Right atrium auricular region (tissue), 2 donors: ENCODE measurements at places on chromosomes 5 and 9.

DNA sequence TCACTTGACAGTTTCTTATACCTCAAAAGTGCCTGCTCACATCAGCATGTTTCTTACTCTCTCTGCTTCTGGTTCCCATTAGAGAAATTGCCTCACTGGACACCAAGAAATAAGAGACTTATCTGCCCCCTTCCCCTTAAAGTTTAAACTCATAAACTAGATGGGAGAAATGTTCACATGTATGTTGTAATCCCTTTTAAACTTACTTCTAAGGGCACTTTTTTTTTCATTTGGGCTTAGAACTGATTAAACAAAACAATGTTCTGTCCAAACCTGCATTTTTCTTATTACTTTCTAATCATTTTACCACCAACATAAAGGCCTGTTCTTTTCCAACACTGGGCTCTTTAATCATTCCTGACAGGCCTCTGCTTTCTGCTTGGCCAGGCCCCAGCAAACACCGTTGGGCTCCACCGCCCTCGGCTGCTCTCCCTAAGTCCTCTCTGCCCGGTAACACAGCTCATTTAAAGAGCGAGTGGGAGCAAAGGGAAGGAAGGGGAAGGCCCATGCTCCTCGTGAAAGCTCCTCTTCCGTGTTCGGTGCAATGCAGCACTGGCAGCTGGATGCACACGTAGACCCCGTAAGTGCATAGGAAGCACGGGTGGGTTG, 53.4 kb downstream of the ROR2 start:
- DNase-seq = no peak

GRCh38 chr5:127518319-127518621, 830 bp downstream of the PRRC1 start:
- DNase-seq = no peak

DNA sequence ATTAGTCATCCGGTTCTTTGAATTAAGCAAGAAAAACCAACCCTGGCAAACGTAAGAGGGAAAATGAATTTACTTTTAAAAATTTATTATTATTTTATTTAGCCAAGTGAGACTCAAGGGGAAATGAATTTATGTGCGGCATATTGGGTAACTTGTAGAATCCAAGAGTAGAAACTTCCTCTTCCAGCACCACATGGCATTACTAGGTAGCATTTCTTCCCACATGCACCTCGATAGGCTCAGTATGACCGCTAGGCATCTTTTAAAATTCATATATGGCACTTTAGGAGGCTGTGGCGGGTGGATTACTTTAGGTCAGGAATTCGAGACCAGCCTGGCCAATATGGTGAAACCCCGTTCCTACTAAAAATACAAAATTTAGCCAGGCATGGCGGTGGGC, 17.6 kb upstream of the MYO10 start:
- no peak for DNase-seq

DNA sequence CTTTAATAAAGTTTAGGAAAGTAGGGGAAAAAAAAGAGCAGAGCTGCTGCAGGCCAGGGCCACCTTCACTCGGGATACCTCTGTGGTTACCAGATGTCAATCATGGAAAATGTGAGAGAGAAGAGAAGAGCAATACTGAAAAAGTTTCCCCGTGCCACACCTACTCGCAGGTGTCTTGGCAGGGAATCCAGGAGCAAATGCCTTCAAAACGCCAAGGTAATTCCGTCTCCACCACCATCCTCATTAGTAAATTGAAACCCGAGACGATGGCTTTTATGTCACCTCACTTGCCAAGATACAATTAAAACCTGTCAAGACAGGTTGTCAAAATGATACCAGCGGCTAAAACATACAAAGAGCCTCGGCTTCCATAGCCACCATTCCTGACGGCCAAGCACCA, 49.7 kb downstream of the FAM81B start:
- no peak for DNase-seq

DNA sequence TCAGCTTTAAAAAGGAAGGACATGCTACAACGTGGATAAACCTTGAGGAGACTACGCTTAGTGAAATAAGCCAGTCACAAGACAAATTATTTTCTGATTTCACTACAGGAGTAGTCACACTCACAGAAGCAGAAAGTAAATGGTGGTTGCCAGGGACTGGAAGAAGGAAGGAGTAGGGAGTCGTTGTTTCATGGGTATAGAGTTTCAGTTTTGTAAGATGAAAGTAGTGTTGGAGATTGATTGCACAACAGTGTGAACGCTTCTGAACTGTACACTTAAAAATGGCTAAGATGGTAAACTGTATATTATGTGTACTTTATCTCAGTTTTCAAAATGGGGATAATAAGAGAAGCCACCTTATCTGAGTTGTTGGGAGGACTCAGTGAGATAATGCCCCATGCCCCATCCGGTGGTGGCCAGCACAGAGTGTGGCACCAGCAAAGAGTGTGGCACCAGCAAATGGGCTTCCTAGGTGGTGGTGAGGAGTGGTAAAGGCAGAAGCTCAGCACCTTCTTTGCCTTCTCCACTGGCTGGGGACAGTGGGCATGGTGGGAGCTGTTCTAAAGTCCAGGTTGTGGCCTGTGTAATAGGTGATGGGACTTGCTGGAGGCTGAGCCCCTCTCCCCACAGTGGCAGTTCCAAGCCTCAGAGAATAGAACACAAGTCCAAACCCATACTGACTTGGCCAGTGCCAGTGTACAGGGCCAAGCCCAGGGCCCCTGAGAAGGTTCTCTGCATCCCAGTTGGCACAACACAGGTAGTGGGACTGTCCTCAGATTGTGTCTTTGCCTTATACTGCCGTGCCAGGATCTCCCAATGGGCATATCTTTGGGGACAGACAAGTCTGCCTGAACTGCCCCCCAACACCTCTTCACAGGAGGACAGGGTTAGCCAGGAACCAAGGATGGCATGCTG, 4.4 kb downstream of the SLC22A4 start:
- DNase-seq = no peak

DNA sequence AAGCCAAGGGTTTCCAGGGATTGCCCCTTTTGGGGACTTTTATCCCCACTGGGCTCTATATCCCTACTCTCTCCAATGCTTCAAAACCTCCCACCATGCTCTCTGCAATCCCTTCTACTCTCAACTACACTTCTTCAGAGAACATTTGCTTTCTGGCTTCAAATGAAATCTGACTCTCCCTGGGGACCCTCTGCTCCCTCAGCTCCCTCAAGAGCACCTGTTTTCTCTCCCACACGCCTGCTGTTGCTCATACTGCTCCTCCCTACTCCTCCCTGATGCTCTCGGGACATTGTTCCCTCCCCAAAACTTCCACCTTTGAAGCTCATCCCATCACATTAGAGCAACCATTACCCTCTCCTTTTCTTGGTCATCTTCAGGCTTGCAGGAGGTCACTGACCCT, 344.9 kb downstream of the CDK5RAP2 start:
- DNase-seq = no peak

DNA sequence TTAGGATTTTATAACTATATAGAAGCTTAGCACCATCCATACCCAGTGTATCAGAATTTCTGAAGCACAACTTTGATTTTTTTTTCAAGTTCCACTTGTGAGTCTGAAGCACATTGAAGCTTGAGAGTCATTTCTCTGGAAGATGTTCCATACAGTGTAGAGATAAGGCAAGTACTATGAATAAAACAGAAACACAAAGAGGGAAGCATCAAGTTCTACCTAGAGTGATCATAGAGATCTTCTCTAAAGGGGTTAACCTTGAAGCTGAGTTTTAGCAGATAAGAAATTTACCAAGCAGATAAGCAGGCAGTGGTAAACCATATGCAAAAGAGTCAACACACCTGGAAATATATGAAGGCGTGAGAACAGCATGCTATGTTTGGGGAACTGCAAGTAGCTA, 125.3 kb downstream of the MCTP1 start:
- no peak for DNase-seq

DNA sequence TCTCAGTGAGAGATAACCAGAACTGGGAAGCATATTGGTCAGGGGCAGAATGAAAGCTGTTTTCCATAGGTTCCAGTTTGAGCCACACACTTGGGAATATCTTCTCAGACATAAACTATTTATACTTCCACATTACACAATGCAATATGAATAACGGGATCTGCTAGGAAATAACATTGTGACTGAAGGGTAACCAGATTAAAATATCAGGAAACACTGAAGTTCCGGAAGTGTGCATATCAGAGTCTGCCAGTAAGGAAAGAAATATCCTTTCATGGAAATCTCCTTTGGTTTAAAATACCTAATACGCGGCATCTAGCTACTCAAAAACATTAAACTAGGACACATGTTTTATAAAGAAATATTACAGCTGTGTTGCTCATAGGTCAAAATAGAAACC, 56.3 kb downstream of the ST8SIA4 start:
- no peak for DNase-seq

DNA sequence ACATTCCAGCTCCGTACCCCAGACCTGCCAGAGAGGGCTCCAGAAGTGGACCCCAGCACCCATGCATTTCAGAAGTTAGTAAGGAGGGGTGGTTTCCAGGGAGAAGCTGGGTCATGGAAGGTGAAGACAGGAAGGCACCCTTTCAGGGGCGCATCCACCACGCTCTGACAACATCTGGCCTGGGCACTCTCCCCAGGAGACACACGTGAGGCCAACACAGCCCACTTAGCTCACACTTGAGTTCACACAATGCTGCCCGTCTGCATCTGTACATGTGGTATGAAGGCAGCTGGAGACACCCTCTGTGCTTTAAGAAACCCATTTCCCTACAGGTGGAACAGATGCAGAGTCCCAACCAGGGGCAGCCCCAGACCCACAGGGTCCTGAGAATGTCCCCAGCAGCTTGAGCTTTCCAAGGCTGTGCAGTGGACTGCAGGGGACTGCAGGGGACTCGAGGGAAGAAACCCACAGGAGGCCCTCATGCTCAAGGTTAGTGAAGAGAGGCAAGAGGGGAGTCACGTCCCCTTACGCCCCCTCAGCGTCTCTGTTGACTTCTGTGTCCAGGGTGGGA, 326.8 kb upstream of the IRX1 start:
- no peak for DNase-seq

DNA sequence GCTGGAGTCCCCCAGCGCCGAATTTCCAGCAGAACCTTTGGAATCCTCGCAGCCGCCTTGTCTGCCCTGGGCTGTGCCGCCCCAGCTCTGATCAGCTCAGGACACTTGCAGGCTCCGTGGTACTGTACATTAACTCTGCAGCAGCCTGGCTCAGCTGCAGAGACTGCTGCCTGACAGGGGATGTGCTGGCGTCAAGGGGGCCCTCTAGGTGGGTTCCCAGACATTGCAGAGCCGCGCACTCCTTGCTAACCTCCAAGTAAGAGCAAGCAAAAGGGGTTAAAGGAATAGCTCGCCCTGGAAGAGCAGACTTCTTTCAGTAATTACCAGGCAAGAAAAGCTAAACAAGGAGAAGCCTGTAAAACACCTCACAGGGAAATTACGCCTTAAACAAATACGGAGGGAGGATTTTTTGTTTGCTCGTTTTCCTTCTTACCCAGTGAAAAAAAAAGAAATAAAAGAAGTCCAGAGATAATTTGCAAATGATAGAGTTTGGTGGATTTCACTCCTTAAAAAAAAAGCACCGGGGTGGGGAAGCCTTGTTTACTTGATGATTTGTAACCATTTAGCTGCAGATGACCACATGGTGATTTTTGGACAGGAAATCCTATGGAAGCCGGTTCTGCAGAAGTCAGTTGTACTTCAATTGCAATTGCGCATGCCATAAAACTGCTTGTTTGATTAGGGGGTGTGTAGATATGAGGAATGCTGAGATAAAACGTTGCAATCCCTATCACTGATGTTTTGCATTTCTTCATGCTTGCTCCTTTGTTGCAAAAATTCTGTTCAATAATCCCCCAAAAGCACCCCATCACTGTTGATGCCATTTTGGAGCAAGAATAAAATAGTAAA, 305.8 kb downstream of the PDE4D start:
- DNase-seq = peak; percentile 60

GRCh38 chr5:109399092-109399759, 10.5 kb downstream of the PJA2 start:
- no peak for DNase-seq
